Iris pigment epithelial cell (primary cell): ENCODE measurements at places on chromosomes 12 and 14.
A peak's percentile ranks its signal among the peaks of the same experiment; 100 is the strongest.

DNA sequence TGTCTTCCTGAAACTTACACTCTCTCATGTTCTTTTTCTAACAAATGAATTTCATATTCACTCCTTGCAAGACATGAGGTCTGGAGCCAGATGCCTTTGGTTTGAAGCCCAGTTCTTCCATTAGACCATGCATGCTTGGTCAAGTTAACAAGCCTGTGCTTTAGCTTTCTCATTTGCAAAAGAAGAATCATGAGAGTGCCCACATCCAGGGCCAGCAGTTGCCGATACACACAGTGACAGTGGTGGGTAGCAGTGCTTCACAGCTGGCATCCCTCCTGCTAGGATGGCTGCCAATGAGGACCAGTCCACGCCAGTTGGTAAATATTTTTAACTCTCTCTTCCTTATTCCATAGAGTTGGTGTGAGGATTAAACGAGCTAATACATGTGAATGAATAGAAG lies 163.1 kb downstream of the PHLDA1 start:
- peak; percentile 23 for DNase-seq

DNA sequence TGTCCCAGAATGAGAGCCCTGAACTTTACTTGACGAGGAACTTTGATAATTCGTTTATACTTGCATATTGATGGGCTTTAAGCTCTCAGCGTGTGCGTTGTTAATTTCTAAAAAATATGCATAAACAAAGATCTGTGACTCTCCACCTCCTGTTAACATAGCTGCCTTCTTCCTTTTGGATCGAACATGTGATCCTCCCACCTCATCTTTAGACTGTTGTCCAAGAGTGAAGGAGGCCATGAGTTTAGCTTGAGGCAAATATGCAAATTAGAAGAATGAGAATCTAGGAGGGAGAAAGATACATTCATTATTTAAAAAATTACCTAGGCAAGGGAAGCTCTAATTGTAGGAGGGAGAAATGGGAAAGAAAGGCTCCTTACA lies 617 bp downstream of the TTC8 start:
- no peak for DNase-seq

DNA sequence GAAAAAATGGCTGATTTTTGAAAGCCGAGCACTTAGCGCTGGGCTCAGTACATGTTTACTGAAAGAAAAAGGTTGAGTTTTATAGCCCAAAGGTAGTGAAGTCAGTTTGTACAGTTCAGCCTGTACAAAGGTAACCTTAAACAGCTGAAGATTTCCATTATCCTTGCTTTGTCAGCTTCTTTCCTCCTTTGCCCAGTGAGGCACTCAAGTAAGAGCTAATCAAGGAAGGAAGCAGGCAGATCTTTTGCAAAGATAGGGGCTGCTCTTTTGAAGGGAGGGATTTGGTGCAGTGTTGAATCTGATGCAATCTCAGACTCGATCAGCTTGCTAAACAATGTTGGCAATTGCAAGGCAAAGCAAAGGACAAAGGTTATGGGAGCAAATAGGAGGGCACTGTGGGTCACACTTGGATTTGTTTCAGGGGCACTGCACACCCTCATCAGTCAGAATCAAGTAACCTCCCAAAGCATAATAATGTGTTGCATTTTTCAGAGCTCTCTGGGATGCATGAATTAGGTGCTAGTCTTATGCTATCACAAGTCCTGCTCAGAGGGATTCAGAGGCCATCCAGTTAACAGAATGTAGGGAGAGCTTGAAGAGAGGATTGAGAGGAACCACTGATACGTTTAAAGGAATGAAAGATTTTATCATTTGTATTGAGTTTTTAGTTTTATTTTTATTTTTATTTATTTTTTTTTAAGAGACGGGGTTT lies 44.4 kb downstream of the ANO6 start:
- peak; percentile 70 for DNase-seq

- DNase-seq: no peak
These were observed 133.5 kb upstream of the DAAM1 start for GRCh38 chr14:59055006-59055405.

DNA sequence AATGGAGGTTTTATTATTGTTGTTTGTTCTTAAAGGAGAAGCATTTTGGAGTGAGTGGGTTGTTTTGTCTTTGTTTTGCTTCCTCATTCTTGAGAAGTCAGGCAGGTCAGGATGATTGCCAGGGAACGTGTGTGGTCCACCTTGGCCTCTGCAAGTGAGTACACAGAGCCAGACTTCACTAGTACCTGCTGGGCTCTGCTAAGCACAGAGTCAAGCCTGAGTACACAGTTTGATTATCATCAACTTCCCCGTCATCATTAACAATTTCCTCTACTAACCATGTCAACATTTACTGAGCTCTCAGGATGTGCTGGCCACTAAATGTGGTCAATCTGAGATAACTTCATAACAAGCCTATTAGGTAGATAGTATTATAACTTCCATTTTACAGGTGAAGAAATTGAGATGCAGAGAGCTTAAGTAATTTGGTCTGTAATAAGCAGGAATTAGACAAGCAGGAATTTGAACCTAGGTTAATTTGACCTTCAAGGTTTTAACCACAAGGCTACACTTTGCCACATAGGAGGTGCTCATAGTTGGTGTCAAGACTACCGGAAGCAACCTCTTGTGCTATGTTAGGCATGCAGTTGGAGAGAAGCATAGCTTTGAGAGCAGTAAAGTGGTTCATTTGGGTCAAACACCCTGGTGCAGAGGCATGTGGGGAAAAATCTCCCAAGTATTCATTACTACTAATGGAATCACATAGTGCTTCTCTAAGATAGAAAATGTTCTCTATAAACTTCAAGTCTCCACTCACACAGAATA lies 178.3 kb downstream of the NUAK1 start:
- peak; percentile 63 for DNase-seq

DNA sequence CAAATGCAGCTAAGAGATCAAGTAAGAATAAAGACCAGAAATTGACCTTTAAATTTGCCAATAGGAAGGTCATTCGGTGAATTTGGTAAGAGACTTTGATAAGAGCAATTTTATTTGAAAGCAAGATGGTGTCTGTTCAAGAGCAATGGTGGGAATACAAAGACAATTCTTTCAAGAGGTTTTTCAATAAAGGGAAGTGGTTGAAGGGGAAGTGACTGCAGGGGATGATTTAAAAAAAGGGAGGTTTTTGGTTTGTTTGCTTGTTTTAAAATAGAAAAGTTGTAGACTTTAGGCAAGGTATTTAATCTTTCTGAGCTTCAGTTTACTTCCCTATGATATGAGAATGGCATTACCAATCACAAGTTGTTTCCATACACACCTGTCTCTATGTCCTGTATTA lies 4.3 kb upstream of the APPL2 start:
- no peak for DNase-seq

GRCh38 chr12:9752145-9752933 lies 8.4 kb downstream of the CD69 start:
- no peak for DNase-seq

- DNase-seq: peak; percentile 80
These were observed 54.5 kb downstream of the C12orf75 start for GRCh38 chr12:105384916-105385535.
